ENCODE measurements at places on chromosomes 7 and 10. TPM values are rescaled to one million over a fixed set of nuclear protein-coding genes. Genes with fewer than 3 reads are reported as not detected.

GUSB gene
- total RNA-seq: 35.7 TPM

GRCh38 chr7:151825721-151826120 lies 51.2 kb downstream of the PRKAG2 start:
- no peak for DNase-seq

DNA sequence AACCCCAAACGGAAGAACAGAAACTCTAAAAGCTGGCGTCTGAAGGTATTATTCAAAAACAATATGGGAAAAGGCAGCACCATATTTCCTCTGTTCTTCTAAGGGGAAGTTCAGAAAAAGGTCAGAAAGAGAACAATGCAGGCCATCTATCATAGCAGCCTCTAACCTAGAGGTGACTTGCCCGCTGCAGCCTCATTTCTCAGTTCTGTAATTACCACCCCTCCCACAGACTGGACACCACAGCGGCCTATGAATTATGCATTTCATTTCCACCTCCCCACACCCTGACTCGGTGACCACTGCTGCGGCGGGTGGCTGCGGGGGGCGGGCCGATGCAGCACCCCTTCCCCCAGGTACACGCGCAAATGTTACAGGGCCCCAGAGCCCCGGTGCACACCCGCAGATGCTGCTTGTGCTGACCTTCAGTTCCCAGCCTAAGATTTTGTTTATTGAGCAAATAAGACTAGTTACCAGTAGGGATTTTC lies 125.5 kb downstream of the CLEC2L start:
- DNase-seq: no peak

GRCh38 chr7:109879287-109879828 lies 1211.6 kb upstream of the LRRN3 start:
- DNase-seq: no peak

DNA sequence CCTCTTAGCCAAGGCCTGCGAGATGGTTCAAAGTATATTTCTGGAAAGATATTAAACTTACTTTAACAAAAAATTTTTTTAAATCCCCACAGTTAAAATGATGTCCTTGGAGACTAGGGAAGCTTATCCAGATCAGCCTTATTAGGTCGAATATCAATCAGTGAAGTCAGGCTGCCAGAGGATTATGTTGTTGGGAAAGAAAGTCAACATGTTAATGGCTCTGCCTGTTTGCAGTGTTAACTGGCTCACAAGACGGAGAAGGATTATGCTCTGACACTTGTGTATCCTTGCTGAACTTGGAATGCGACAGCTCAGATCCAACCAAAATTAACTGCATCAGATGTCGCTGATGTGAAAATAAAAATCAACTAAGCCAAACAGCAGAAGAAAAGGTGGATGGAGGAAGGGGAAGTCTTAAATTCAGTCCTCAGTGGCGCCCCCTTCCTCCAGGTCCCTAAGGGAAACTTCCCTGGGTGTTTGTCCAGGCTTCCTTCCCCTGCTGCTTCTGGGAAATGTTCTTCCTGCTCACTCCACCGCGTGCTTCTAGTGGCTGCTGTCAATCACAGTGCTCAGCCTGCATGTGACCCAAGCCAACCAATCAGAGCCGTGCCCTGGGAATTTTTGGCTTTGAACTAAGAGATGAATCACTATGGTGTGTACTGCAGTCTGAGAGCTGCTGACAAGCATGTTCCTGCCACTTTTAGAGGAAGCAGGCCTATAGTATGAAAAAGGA lies 690.4 kb upstream of the NRP1 start:
- no peak for DNase-seq

RBP3 gene
- not detected for total RNA-seq

WNT2 gene
- 0.45 TPM for total RNA-seq

HHEX gene
- total RNA-seq: 6.8 TPM

SPDYE5 gene
- not detected for total RNA-seq

GRCh38 chr7:132145466-132145865 lies 430.8 kb downstream of the PLXNA4 start:
- no peak for DNase-seq

GPR141 gene
- 0.77 TPM for total RNA-seq

DNA sequence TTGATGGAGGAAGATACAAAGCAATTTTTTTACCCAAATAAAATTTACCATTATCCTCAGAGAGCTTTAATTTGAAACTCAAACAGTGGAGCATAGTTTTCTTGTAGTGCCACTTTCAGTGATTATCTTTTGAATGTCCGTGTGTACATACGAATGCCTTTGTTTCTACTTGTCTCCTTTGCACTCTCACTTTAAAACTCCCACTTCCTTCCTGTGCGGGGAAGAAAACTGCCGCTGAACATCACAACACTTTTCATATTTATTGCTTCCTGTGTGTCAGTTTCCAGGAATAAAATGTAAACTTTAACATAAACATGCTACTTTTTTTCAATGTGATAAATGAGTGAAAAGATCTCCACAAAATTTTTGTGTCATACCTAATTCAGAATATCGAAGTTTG lies 102.4 kb downstream of the SEMA3A start:
- no peak for DNase-seq

GRCh38 chr7:41375582-41375981 lies 327.3 kb downstream of the INHBA start:
- no peak for DNase-seq

DNA sequence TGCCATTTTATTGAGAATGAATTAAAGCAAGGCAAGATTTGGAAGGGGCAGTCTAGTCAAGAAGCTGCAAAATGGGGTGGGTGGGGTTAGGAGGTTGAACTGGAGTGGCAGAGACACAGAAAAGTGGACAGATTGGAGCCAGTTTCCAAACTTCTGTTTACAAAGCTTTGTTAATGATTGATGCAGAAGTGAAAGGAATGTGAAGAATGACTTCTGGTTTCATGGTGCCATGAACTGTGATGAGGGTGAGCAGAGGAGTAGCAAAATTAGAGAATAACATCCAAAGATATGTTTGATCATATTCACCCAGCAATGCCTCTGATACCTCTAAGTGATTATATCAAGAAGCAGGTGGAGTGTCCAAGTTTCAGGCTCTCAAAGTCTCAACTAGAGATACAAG lies 1118.0 kb upstream of the C7orf33 start:
- DNase-seq: no peak

- DNase-seq: no peak
Measured at GRCh38 chr10:73911553-73912004, 647 bp downstream of the PLAU start.

HIP1 gene
- 38.4 TPM for total RNA-seq

INMT gene
- 44.0 TPM for total RNA-seq

DNA sequence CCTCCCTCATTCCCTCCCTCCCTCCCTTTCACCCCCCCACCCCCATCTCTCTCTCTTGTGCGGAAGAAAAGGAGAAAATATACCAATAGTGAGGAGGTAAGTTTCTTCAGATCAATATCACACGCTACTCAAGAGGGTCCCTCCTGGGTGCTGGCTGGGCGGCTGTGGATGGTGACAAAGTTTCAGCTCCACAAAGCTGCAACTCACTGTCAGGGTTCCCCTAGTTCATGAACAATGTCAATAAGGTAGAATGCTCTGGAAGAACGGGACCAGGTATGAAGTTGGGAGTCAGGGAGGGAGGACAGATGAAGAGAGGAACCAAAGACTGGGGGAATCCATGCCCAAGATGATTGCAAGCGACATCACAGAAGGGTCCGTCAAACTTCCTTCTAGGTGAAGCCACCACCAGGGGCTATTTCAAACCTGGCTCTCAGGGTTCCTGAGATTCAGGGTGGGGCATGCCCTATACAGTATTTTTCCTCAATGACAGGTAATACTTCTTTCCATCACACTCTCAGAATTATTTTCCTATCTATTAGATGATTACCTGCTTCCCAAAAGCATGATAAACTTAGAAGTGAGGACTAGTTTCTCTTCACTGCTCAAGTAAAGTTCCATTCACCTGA lies 1.4 kb upstream of the PDE1C start:
- no peak for DNase-seq

DNA sequence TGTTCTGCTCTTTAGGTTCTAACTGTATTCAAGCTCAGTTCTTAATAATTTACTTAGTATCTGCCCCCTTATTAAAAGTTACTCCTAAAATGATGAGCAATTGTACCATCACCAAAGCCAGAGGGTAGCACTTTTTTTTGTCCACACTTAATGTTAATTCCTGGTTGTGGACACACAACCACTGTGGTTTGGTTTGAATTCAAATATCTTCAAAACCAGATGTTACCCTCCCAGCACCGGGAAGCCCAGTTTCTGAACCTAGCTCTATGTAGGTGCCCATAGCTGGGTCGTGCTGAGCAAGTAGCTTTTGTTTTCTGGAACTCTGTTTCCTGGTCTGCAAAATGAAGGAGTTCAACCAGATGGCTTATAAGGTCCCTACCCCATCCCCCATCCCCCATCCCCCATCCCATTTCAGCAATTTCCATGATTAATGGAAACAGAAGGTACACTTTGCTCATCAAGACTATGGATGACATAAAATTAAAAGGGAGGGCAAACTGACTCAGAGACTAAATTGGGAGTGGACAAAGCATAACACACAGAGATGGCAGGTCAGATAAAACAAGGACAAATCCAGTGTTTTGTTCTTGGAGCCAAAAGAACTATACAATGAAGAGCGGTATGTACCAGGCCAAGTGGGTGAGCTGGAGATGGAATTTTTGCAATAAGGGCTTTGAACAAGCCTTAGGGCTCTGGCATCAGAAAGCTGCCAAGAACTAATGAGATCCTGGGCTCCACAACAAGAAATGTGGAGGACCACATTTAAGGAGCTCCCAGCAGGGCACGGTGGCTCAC lies 56.7 kb downstream of the DLG5 start:
- no peak for DNase-seq

All from mesenteric fat pad (tissue), 1 donor.